Dorsolateral prefrontal cortex (tissue), 122 donors: ENCODE measurements at places on chromosomes 13 and 19.

- no peak for DNase-seq
Observed at GRCh38 chr13:103130146-103130545, 63.9 kb upstream of the SLC10A2 start.

DNA sequence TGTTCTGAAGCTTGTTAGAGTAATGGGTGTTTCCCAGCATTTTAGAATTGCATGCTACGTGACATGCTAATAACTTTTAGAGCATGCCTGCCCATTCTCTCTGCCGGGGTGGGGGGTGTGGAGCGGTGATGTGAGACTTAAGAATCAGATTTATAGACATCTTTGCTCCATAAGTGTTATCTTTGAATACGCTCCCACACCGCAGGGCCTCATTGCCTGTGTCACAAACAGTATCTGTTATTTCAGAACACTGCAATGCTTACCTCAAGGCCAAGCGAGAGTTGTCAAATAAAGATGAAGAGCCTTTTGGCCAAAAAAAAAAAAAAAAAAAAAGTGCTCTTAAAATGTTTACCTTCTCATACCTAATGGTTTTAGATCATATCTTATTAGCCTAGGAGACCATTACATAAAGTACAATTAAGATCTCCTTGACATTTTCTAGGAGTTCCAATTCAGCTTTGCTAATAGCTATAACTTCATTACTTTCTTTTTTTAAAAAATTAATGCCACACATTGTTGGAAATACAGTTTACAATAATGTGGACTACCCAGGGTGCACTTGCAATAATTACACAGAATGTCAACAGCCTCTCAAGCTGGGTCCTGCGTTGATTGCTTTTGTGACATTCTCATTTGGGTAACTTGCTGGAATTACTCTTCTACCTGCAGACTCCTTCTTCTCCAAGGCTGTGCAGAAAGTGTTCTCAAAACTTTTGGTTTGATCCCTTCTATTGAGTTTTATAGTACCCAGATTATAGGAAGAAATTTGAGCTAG, 525.3 kb downstream of the KLF12 start:
- no peak for DNase-seq

DNA sequence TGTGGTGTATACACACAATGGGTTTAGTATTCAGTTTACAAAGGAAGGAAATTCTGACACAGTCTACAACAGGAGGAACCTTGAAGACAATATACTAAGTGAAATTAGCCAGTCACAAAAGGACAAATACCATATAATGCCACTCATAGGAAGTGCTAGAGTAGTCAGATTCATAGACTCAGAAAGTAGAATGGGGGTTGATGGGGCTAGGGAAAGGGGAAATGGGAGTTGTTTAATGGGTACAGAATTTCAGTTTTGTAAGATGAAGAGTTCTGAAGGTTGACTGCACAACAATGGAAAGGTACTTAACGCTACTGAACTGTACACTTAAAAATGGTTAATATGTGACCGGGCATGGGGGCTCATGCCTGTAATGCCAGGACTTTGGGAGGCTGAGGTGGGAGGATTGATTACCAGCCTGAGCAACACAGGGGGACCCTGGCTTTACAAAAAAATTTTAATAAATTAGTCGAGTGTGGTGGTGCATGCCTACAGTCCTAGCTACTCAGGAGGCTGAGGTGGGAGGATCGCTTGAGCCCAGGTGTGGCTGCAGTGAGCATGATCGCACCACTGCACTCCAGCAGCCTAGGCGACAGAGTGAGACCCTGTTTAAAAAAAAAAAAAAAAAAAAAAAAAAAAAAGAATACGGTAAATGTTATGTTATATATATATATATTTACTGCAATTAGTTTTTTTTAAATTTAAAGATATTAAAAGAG, 45.0 kb downstream of the SLC15A1 start:
- no peak for DNase-seq

GRCh38 chr13:43877766-43878165, 1.8 kb downstream of the CCDC122 start:
- no peak for DNase-seq

DNA sequence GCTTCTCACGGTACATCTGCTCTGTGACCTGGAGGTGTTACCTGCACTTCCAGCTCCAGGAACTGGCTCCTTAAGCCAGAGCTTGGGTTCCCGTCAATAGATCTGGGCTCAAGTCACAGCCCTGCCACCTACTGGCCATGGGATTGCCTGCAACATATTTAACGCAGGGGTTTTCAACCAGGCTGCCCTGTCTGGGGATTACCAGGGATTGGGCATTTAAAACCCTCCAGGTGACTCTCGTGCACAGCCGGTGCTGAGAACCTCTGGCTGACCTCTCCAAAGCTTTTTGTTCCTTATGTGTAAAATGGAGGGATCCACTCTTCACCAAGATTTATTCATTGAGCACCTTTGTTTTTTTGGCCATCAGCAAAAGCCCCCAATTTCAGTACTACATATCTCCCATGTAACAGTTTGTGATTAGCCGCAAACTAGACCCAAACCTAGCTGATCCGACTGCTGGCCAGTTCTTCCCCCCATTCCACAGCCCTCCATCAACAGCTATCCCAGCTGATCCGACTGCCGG, 76.6 kb upstream of the STK24 start:
- DNase-seq: peak; percentile 70

GRCh38 chr13:51981355-51981754, 29.9 kb downstream of the ATP7B start:
- DNase-seq: no peak

GRCh38 chr13:113863524-113864272, at the start of gene GAS6:
TSS of gene GAS6 (minus strand) at chr13:113864076. CDS start at chr13:113863920, 156 bp downstream.
- peak; percentile 25 for DNase-seq

GRCh38 chr19:38183251-38183897, 40.6 kb downstream of the DPF1 start:
- no peak for DNase-seq
